Type B pancreatic cell (in vitro differentiated cells): ENCODE measurements at places on chromosomes 5 and 9. TPM values are rescaled to one million over a fixed set of nuclear protein-coding genes. Genes with fewer than 3 reads are reported as not detected.

DNA sequence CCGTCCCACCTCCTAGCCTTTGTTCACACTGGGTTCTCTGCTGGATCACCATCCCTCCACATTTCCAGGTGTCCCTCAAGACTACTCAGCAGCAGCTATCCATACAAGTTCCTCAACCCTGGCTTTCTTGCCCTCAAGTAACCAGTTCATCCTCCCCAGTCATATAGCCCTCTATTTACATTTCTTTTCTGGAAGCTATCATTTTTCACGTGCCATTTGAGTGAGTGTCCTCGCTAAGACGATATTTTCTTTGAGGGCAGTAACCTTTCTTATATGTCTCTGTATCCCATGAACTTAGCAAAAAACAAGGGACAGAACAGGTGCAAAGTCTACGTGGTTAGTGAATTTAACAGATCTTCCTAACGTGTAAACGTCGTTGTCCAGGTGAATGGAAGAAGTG, 29.6 kb upstream of the KCNMB1 start:
- DNase-seq: no peak

DNA sequence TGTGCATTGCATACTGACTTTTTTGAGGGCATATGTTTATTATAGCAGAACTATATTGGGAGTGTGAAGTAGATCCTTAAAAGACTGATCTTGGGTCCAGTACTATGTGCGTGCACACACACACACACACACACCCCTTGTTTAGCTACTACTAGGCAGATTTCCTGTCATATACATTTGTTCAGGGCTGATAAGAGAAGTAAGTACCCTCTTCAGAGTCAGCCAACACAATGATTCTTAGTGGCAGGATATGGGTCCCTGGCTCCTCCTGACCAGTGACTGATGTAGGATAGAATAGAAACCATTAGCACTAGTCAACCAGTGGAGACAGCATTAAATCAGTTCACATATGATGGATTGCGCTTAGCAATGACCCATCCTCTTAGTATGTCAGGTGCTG, 76.2 kb upstream of the MIER3 start:
- no peak for DNase-seq

DNA sequence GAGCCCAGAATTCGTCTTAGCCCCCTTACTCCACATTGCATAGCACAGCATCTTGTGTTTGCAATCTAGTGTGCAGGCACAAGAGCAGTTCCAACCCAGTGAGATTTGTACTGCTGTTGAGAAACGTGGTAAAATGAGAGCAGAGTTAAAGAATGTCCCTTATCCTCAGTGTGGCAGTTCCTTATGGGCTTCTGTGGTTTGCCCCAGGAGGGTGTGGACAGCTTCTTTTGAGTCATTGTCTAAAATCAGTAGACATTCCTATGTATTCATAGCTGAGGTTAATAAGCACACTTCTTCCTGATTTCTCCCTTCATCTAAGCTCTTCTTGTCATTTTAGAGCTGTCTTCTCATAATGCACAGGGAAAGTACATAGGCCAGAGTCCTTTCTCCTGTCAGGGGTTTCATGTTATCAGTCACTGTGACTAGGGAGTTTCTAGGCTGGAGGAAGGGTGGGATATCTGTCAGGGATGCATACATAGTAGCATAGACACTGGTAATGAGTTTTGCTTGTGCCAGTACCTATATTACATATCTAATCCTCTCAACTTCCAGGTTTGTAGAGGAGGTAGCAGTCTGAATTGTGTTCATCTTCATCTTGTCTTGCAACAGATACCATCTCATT, 2.0 kb upstream of the CAVIN4 start:
- no peak for DNase-seq

Gene NSMF
- total RNA-seq: 51.2 and 67.8 TPM in 2 replicates

Gene SLC27A4
- total RNA-seq: 42.2 and 47.2 TPM in 2 replicates

Gene PTPRD
- 24.3 and 197 TPM in 2 replicates for total RNA-seq
